ENCODE measurements at places on chromosomes 16 and 17.

- DNase-seq: peak; percentile 65
These were observed 42.9 kb downstream of the GAS7 start for GRCh38 chr17:10155371-10156076.

- no peak for DNase-seq
These were observed 185.4 kb upstream of the CDH11 start for GRCh38 chr16:65307286-65307685.

DNA sequence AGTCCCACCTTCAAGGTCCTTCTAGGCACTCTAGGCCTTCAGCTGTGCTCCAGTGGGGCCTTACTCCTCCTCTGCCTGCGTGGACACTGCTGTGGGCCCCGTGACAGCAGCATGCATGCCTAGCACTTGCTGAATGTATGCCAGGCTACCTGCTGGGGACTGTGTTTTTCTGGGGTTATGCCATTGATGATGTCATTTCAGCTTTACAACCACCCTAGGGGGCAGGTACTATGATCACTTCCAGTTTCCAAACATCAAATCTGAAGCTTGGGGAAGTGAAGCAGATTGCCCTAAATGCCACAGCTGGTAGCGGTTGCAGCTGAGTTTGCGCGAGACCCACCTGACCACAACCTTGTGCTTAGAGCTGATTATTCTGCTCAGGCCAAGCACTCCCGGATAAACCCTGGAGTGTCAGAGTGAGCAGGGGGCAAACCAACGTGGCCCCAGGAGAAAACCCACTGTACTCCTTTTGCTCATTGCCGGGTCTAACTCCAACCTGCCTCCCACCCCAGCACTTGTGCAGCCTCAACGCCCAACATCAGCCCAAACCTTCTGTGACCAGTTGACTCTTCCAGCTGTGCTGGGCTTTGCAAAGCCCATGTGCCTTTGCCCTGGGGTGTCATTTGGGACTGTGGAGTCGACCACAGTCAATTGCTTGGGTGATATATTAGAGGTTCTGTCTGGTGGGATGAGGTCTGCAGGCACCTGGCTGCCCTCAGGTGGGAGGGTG, 168.4 kb downstream of the ENGASE start:
- DNase-seq: no peak

GRCh38 chr16:3431779-3432219, 11.5 kb downstream of the ZNF597 start:
- peak; percentile 62 for DNase-seq

DNA sequence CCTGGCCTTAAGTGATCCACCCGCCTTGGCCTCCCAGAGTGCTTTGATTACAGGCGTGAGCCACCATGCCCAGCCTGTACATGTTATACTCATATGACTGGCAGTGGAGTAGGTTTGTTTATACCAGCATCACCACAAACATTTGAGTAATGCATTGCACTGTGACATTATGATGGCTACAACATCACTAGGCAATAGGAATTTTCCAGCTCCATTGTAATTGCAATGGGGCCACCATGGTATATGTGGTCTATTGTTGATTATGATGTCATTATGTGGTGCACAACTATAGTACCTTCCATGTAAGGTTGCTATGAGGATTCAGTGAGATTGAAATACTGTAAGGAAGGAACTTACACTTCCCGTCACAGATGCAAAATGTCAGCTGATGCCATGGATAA, 168.9 kb downstream of the COPRS start:
- DNase-seq: peak; percentile 56

GRCh38 chr17:82018152-82018988, 4.3 kb downstream of the CENPX start:
- DNase-seq: no peak

DNA sequence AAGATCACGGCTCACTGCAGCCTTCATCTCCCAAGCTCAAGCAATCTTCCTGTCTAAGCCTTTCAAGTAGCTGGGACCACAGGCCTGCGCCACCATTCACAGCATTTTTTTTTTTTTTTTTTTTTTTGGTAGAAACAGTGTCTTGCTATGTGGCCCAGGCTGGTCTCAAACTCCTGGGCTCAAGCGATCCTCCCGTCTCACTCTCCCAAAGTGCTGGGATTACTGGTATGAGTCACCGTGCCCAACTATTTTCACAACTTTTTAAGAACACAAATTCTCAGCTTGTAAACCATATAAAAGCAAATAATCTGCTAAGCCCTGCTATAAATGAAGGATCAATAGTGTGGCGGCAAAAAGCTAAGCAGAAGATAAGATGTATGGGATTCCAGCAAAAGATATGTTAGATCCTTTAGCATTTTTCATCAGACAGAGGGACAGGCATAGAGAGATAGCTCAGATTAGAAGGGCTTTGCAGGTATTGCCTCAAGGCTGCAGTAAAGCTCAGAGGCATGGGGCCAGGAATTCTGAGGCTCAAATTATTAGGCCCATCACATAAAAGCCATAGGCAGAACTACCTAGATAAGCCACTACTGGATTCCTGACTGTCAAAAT, 55.1 kb downstream of the EMP2 start:
- no peak for DNase-seq

DNA sequence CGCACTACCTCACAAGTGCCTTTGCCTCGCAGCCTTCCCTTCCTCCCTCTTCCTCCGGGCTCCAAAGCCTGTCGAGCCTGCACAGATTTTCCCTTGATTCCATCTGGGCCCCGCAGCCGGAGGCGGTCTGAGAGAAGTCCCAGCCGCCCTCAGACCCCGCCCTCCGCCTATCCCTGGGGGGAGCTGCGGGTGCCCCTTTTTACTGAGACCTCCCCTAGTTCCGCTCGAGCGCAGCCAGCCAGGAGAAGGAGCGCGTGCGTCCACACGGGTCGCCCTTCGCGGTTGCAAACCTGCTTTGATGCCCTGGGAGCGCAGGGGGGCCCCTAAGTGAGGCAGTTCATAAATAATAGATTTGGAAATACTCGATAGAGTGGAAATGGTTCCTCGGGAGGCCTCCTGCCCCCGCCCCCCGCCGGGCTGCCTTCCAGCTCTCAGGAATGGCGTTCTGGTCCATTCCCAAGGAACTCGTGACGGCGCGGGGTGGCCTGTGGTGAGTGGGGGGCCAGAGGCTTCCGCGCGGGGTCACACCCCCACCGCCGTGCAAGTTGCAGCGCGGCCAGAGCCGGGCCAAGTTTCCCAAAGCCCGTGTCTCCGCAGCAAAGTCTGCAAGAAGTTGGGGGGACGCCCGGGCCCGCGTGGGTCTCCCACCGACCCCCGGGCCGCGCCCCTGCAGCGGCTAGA, 610 bp downstream of the C16orf74 start:
- DNase-seq: peak; percentile 37

- DNase-seq: no peak
These were observed at the start of gene LLGL2 for GRCh38 chr17:75524970-75525805. Gene LLGL2 (plus strand): TSS chr17:75525697. CDS start chr17:75543427, 17,730 bp downstream.

DNA sequence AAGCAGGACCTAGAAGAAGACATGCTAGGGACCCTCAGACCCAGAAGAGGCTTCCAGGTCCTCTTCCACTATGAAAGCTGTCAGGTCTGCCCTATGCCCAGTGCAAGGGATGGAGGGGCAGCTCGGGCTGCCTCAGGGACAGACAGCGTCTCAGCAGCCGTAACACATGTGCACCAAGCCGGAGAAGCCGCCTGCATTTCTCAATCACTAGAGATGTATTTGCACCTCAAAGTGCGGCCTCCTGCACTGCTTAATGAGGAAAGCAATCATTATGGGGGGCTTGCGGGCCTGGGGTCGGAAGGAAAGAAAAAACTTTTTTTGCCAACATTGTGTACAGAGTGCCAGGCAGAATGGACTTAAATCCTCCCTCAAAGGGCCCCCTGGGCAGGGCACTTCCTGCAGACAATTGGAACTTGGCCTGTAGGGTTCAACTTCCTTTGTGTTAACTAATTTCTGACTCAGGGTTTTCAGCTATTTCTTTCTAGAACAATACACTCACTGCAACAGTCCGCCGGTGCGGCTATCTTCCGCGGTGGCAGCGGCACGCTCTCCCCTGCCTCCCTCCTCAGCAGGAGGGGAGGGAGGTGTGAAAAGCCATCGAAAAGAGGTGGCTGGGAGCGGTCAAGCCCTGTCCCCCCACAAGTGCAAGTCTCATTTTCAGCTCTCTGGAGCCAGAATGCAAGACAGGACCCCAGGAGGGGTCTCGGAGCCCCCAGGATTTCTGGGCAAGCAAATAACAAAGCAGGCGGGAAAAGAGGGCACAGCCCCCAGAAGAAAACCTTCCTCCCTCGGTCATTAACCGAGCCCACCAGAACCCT, 101.2 kb downstream of the ZNF423 start:
- peak; percentile 10 for DNase-seq

DNA sequence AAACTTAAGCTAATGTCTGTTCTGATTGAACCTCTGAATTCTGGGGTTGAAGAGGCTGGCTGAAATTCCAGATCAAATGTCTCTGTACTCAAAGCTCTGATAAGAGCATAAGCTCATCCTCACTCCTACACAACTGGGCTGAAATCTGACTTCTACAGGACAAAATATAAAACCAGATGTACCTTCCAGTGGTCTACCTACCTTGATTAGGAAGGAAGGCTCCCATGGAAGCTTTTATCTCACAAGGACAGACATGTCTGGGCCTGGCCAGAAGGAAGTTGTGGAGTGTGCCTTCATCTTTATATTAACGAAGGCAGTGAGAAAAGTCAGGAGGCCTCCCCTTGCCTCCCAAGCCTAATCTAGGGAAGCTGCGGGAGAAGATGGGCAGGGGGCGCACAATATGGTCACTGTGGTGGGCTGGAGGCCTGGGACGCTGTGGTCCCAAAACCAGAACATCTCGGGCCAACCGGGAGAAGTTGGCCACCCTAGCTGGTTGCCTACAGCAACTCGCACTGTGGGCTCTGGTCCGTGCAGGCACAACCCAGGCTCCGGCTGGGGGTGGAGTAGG, 55.6 kb upstream of the LRRC37A3 start:
- no peak for DNase-seq

- peak; percentile 50 for DNase-seq
These were observed 5.9 kb downstream of the SLC38A7 start for GRCh38 chr16:58678716-58679115.

GRCh38 chr17:76005263-76006149, 4.9 kb downstream of the CDK3 start:
- peak; percentile 55 for DNase-seq

GRCh38 chr16:693766-694165, 3.6 kb upstream of the WDR24 start:
- DNase-seq: no peak

GRCh38 chr17:38418062-38418692, 10.1 kb upstream of the ARHGAP23 start:
- DNase-seq: no peak

DNA sequence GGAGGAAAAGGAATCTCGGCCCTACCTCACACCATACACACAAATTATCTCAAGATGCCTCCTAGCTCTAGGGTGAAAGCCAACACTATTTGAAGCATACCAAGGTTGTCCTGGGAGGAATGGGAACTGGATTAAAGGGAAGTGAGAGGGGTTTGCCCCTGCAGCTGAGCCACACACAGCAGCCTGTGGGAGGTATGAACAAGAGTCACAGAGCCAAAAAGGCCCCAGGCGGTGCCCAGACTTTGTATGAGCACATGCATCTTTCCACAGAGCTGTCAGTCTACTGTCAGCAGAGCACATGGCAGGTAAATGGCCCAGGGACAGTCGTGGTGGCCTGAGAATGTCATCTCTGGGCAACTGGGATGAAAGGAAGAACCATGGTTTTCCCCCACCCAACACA, 31.0 kb upstream of the RCVRN start:
- DNase-seq: no peak

GRCh38 chr17:7880076-7880868, 8.3 kb upstream of the CHD3 start:
- no peak for DNase-seq

DNA sequence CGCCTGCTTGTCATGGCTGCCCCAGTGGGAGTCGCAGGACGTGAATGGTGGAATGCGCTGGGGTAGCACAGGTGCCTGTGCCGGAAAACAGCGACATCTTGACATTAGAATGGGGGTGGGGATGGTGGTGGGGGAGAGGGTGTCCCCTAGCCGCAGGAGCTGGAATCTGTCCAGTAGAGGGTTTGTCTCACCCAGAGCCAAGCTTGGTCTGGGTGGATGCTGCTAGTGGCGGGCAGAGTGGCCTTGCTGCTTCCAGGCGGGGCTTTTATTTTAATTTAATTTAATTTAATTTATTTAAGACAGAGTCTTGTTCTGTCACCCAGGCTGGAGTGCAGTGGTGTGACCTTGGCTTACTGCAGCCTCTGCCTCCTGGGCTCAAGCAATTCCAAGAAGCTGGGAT, 7.7 kb downstream of the BAIAP2 start:
- no peak for DNase-seq

DNA sequence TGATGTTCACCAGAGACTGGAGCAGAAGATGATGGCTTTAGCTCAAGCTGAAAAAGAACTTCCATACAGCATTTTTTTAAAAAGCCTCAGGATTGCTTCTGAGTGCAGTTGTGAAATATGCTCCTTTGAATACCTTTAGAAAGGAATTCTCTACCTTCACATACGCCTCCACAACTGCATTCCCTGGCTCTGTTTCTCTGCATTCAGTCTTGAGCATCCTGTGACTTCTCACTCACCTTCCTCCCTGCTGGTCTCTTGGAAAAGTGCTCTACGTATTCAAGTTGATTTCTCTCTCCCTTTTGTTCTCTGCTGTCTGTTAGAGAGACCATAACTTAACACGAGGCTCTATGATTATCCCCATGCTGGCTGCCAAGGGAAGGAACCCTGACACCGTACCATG, 34.5 kb downstream of the HS3ST2 start:
- DNase-seq: no peak

DNA sequence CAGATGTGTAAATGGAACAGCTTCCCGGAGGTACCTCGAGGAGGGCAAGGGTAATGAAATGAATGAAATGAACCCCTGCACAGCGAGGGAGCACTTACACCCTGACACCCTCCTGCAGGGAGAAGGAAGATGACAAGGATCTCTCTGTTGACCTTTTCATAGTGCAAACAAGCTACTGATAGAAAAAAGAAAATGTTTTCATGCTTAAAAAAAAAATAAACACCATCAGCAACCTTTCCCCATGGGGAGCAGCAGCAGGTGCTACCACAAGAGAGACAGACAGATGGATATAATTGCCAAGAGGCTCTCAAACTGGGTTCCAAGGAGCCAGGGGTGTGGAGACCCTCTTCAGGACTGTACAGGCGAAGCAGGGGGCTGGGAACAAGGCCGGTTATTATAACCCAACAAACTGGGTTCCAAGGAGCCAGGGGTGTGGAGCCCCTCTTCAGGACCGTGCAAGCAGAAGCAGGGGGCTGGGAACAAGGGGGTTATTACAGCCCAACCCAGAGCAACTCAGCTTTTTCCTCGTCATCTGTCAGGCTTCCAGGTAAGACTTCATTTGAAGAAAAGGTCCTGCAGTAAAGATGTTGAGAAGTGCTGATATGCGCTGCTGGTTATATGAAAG, 718 bp upstream of the RPH3AL start:
- no peak for DNase-seq

- DNase-seq: peak; percentile 29
These were observed 23.5 kb downstream of the XPO6 start for GRCh38 chr16:28188085-28188916.

Data from AG10803 (cell line).